ENCODE measurements at places on chromosomes 12 and 14.

- DNase-seq, result no peak
Measured at GRCh38 chr12:57092876-57093414, 4.0 kb downstream of the NAB2 start.

DNA sequence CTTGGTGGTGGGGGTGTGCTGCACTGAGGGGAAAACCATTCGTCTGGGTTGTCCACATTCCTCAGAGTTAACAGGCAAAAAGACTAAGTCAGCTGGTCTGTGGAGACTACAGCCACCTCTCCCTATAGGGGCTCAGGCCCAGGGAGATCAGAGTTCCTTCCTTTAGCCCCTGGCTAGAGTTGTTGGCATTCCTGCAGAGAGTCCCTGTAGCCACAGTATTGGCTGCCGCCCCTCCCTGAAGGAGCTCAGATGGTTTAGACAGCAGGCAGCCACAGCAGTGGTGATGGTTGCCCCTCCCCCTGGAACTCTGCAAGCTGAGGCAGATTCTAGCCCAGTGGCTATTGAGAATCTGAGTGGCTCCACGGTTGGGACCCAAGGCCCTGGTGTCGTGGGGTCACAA lies 1072.5 kb upstream of the ATXN7L3B start:
- DNase-seq, result no peak

DNA sequence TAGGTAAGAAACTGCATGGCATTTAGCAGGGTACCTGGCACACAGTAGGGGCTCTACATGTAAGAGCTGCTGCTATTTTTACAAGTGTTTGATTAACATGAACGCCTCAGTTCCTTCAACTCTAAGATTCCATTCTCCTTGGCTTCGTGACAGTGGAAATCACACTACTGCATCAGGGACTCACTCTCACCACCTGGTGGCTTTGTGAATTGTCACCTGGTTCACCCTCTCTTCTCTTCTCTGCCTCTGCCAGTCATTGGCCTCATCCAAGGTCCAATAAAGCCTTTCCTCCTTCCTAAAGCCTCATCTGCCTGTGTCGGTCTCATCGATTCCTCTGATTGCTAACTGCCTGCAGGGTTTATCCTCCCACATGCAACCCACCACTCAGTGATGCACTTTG lies 476.4 kb downstream of the VRK1 start:
- no peak for DNase-seq

- DNase-seq, result peak; percentile 78
Measured at GRCh38 chr14:77158175-77158881, 16.7 kb upstream of the ZDHHC22 start.

DNA sequence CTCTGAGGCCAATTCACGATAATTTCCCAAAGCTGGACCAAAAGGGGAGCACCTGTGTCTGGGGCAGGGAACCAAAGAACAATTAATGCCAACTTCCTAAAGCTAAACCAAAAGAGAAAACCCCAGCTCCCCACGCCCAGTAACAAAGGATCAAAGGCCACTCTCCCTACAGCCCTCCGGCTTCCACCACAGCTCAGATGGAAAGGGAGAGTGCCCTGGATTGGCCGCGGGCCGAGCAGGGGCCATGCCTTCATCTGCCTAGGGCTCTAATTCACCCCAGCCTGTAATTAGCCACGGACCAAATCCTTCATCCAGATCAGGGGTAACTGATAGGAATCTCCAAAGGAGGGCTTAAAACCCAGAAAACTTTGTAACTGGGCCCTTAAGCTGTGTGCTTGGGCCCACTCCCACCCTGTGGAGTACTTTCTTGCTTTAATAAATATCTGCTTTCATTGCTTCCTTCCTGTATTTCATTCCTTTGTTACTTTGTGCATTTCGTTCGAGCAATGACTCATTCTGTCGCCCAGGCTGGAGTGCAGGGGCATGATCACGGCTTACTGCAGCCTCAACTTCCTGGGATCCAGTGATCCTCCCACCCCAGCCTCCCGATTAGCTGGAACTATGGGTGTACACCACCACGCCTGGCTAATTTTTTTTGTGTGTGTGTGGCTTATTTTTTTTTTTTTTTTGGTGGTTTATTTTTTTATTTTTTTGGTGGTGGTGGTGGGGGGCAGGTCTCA lies 65.5 kb upstream of the PPP4R3A start:
- DNase-seq, result no peak
